ENCODE measurements at places on chromosomes 12 and 14. TPM values are rescaled to one million over a fixed set of nuclear protein-coding genes. Genes with fewer than 3 reads are reported as not detected.

The IAPP gene
- total RNA-seq = not detected

The SLC39A5 gene
- not detected for total RNA-seq

The PHETA1 gene
- total RNA-seq = 9.5 TPM

The CPNE6 gene
- not detected for total RNA-seq

The NTS gene
- total RNA-seq = not detected

The COCH gene
- 0.79 TPM for total RNA-seq

The L2HGDH gene
- 5.2 TPM for total RNA-seq

The ENDOU gene
- not detected for total RNA-seq

The SLIRP gene
- total RNA-seq = 272 TPM

The CCDC177 gene
- total RNA-seq = not detected

The LALBA gene
- total RNA-seq = not detected

The ERP27 gene
- total RNA-seq = 0.73 TPM

The TMEM253 gene
- not detected for total RNA-seq
